ENCODE measurements at places on chromosomes 6 and 20.

DNA sequence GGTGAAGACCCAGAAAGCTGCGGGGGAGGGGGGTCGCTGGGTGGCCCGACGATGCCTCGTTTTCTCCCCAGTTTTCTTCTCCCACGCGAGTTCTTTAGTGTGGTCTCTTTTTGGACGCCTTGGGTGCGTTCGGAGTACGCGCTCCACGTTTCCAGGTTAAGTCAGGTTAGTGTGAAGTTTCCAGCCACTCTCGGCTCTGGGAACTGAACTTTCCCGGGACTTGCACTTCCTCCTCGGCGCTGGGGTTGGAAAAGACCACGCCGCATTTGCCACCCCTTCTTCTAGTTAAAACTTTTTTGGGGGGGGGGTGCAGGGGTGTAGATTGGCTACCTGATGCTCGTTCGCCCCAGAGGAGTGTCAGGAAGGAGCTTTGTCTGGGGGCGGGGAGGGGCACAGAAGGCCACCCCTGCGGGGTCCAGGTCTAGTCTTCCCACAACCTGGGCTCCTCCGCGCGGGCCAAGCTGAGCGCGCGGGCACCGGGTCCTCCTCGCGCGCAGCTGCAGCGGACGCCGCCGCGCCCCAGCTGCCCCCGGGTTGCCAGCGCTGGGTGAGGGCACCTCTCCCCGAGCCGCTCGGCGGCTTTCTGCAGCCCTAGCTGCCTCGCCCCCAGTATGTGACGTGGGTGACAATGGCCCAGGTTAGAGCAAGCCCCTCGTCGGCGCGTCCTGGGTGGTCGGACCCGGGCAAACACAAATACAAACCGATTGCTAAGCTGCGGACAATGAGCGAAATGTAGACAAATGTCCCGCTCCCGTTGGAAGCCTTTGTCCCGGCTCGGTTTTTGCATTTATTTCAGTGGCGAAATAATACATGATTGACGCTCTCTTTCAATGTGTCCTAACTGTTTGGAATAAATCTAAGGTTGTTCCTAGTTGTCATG lies 1.7 kb upstream of the NKX2-2 start:
- DNase-seq, result no peak

- DNase-seq, result no peak
These were observed 43.9 kb upstream of the SRF start for GRCh38 chr6:43127180-43127579.

GRCh38 chr20:13735826-13736225 lies 48.9 kb downstream of the ESF1 start:
- DNase-seq, result no peak

- DNase-seq, result no peak
These were observed 30.7 kb downstream of the CDH22 start for GRCh38 chr20:46277602-46278001.

DNA sequence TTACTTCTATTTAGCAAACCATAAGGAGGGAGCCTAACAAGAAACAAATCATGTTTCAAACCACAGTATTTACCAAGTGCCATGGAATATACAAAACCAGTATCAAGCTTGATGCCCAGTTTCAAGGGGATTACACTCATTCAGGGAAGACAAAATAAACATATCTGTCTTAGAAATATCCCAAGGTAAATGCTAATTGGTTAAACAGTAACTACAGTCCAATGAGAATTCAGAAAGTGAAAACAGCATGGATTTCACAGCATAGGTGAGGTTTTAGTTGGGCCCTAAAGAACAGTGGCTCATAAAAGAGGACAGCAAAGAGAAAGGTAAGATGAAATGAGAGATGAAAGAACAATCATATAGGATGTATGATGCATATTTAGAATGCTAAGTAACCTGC lies 110.3 kb downstream of the CHD6 start:
- no peak for DNase-seq

DNA sequence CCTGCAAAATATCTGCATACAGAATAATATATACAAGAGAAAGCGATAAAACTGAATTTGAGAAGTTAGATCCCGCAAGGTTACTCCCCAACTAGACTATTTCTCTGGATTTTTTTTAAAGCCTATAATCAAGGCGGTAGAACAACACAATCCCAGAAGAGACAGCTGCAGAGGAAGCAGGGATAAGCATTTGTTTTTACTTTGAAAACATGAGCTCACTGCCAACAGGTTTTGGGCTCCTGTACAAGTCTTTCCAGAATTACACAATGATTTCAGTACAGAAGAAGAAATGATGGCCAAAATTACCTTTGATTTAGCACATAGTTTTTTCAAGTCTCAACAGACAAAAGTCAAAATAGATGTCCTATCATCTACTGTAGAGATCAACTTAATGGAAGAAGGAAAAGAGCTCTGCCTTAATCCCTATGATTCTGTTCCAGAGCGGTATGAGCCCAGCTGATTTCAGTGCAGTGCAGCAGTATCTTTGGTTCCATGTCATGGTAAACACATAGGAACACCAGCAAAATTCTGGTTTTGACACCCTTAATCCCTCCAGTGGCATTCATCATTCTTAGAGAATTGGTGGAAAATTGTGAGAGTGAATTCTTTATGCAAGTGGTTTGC lies 304.3 kb downstream of the HDGFL1 start:
- no peak for DNase-seq

DNA sequence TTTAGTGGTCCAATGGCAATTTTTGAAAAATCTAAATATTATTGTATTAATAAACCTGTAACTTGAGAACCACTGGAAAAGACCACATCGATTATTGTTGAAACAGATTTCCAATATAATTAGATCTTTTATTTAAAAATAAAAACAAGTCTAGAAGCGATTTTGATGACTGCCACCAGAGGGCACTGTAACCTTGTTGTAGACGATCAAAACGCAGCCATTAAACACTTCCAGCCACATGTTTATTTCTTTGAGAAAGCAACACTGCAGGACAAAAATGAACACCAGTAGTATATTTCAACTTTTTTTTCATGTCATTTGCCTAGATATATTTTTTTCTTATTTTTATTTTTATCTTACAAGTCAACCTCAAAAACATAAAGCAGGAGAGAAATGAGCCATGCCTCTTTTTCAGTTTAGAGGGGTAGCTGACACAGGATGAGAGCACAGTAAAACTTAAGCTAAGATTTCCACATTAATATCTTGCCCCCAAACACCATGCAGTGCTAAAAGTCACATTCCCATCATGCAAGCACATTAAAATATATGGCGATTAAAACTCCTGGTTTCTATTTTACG lies 115.4 kb downstream of the OPRM1 start:
- DNase-seq, result peak; percentile 68

GRCh38 chr6:46948699-46949098 lies 27.0 kb upstream of the ADGRF5 start:
- no peak for DNase-seq

DNA sequence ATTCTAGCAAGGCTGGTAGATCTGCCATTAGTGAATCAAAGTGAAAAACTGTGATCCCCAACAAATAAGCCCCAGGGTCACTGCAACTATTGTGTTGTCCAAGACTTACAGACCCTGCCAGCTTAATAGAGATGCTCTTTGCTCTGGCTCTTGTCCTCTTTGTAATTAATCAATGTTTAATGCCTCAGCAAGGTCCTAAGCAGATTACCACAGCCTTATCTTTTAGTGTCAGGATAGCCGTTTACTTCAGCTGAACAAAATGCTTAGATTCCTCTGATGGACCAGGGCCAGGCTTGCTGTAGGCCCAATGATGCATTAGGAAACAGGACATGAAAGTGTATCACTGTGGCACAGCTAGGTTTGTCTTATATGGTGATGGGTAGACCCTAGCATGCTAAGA lies 353.3 kb downstream of the HACE1 start:
- DNase-seq, result no peak

- no peak for DNase-seq
These were observed 22.2 kb downstream of the TFEB start for GRCh38 chr6:41713159-41713649.

GRCh38 chr6:50362706-50363105 lies 313.0 kb upstream of the DEFB112 start:
- DNase-seq, result no peak

- no peak for DNase-seq
These were observed 31.8 kb downstream of the ZDHHC14 start for GRCh38 chr6:157412791-157413190.

GRCh38 chr6:71287038-71287437 lies 1.6 kb upstream of the OGFRL1 start:
- no peak for DNase-seq

GRCh38 chr6:11779329-11780096 lies 910 bp upstream of the ADTRP start:
- no peak for DNase-seq

DNA sequence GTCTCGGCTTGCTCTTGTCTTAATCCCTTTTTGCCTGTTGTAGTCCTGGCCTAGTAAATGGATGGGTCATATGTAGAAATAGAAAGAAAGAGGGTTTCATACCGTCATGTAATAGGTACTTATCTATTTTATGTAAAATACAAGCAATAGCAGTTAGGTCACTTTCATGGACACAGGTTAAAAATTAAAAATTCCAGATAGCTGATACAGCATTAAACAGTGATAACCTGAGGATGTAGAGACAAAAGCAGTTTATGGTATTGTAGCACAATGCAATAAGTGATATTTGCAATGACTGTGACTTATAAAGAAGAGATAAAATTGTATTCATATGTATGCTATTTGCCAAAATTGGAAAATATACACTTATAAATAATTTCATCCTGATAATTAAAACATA lies 96.9 kb downstream of the CCDC170 start:
- no peak for DNase-seq

DNA sequence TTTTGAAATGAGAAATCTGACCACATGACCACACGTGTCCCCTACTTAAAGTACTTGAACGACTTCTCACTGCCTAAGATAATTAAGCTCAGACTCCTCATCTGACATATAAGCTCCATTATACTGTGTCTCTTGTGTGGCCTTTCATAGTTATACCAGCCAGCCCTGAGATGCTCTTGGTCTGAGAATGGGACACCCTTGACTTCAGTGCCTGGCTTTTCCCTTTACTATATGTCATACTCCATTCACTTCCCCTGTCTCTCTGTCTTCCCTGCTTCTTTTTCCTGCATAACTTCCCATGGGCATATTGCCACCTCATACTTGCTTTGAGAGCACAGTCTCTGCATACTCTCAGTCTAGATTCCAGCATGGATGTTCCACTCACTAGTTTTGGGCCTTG lies 53.4 kb upstream of the TINAG start:
- DNase-seq, result no peak

- no peak for DNase-seq
These were observed 261.2 kb upstream of the MAN1A1 start for GRCh38 chr6:119610754-119611153.

GRCh38 chr20:36230019-36230418 lies 6.3 kb upstream of the AAR2 start:
- no peak for DNase-seq

- DNase-seq, result no peak
These were observed 226.8 kb upstream of the SGK1 start for GRCh38 chr6:134544737-134545136.

- peak; percentile 1 for DNase-seq
These were observed 2.5 kb downstream of the NPBWR2 start for GRCh38 chr20:64104667-64105451.

GRCh38 chr6:14851281-14851680 lies 394.6 kb upstream of the JARID2 start:
- DNase-seq, result no peak

DNA sequence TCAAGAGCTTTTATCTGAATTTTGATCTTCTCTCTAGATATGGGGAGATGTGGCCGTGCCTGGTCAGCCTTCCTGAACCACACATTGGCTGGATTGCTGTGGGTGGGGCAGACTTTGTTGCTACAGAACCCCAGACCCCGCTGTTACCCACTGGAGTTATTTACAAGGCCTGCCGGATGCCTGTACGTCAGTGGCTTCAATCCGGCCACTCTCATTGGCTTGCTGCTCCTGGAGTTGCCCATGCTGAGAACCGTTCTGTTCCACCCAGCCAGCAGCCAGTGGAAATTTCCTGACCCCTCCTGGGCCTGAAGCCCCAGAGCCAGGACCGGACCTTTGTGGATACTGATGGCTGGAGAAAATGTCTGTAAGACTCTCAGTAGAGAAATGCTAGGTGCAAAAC lies 101.9 kb downstream of the TFAP2C start:
- no peak for DNase-seq

GRCh38 chr6:70277470-70277869 lies 25.4 kb downstream of the COL9A1 start:
- DNase-seq, result no peak

GRCh38 chr6:157233686-157234085 lies 89.6 kb downstream of the TMEM242 start:
- DNase-seq, result no peak

- DNase-seq, result no peak
These were observed 115.9 kb downstream of the CD24 start for GRCh38 chr6:106858653-106859092.

- DNase-seq, result no peak
These were observed 23.3 kb upstream of the SIRPA start for GRCh38 chr20:1871807-1872458.

GRCh38 chr20:6081236-6081635 lies 27.4 kb upstream of the LRRN4 start:
- DNase-seq, result no peak

GRCh38 chr6:100415768-100416167 lies 49.0 kb downstream of the SIM1 start:
- no peak for DNase-seq

- DNase-seq, result no peak
These were observed 165.1 kb downstream of the RALGAPA2 start for GRCh38 chr20:20547221-20547875.

DNA sequence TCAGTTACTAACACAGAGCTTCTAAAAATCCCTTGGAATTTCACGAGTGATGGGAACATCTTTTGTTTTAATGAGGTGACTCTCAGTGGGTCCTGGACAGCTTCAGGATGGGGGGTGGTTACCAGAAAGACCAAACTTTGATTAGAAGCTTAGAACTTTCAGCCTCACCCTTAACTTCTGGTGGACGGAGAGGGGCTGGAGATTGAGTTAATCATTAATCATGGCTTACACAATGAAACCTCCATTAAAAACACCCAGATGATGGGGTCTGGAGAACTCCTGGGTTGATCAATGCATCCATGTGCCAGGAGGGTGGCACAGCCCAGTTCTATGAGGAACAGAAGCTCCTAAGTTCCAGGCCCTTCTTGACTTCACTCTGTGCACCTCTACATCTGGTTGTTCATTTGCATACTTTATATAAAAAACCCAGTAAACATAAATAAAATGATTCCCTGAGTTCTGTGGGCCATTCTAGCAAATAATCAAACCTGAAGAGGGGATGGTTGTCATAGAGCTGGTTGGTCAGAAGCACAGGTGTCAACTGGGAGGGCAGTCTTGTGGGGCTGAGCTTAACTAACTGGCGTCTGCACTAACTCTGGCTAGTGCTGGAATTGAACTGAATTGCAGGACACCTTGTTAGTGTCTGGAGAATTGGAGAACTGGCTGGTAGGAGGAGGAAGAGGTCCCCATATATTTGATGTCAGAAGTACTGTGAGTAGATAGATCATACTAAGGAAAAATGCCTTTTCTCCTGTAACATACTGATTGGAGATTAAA lies 10.3 kb downstream of the RMND1 start:
- DNase-seq, result no peak
